ENCODE measurements at places on chromosomes 7 and 10.

DNA sequence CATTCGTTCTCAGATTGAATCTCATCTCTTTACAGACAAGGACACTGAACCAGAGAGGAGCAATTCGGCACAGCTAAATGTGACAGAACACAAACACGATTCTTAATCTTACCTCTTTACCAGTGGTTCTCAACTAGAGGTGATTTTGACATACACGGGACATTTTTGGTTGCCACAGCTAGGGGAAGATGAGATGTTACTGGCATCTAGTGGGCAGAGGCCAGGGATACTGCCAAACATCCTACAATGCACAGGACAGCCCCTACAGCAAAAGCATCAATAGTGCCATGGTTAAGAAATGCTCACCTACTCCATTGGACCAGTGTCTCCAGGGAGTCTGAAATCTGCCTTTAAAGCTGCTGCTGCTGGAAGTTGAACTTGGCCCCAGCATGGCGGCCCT is 27.3 kb downstream of the PDE1C start:
- no peak for DNase-seq

DNA sequence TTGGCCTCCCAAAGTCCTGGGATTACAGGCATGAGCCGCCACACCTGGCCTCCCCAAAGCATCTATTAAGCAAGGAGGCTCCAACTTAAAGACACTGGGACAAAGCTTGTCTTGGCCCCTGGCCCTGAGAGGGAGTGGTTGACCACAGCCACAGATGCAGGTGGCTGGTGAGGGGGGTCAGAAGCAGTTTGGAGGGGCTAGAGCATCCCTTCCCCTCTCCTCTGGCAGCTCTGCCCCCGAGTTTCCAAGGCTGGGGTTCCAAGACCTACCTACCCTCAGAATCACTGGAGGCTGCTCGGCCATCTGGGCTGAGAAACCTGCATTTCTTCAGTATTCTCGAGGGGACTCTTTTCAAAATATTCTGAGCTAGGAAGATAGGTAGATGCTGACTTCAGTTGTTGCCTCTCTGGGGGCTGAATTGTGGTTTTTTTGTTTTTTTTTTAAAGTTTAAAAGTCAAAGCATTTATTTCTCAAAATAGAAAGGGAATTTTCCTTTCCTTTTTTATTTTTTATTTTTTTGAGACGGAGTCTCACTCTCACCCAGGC is 32.6 kb downstream of the DDIT4 start:
- no peak for DNase-seq

GRCh38 chr10:73446926-73447325 is 13.6 kb upstream of the MSS51 start:
- no peak for DNase-seq

GRCh38 chr10:33165911-33166310 is 168.6 kb downstream of the NRP1 start:
- DNase-seq: no peak

DNA sequence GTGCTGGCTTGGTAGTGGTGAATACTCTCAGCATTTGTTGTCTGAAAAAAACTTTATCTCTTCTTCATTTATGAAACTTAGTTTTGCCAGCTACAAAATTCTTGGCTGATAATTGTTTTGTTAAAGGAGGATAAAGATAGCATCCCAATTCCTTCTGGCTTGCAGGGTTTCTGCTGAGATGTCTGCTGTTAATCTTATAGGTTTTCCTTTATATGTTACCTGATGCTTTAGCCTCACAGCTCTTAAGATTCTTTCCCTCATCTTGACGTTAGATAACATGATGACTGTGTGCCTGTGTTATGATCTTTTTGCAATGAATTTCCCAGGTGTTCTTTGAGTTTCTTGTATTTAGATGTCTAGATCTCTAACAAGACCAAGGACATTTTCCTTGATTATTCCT is 9.9 kb upstream of the MRPS33 start:
- no peak for DNase-seq
